Stimulated activated CD8-positive, alpha-beta memory T cell treated with anti-CD3 and anti-CD28 coated beads, Interleukin-4, amount 100 ng/mL, for 24 hours (primary cell): ENCODE measurements at places on chromosomes 13 and 19.

- no peak for DNase-seq
Measured at GRCh38 chr19:8512115-8512967, 1.6 kb downstream of the ZNF414 start.

DNA sequence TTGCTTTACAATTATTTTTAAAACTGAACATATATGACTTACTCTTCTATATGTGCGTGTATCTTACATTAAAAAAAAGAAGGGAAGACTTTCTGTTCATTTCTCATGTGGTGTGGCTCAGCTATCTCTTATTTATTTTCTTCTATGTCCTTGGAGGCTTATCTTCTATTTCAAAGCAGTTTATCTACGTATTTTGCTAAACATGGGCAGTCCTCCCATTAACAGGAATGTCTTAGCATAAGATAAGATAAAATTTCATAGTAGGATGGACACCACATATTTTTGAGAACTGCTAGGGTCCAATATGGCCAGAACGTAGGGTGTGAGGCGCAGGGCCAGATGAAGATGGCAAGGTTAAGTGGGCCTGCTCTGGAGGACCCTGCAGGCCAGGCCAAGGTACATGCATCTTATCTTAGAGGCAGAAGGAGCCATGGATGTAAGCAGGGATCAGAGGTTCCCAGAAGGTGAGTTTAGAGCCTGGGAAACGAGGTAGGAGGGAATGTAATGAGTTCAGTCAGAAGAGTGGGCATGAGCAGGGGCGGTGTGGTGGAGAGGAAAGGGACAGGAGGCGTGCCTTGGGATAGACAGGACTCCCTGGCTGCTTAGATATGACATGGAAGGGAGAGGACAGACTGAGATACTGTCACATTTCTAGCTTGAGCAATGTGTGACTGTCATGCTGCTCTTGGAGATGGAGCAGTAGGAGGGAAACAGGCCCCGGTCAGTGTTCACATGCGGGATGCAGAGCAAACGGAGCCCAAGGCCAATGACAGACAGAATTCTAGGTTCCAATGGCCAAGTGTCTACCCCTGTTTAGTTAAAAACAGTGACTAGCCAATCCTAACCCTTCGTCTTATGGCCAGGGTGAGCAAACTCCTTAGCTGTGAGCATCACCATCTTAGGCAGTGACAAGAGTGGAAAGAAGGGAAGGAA, 68.6 kb upstream of the MEDAG start:
- DNase-seq, result no peak

- DNase-seq, result no peak
Measured at GRCh38 chr13:85693889-85694511, 105.2 kb downstream of the SLITRK6 start.

DNA sequence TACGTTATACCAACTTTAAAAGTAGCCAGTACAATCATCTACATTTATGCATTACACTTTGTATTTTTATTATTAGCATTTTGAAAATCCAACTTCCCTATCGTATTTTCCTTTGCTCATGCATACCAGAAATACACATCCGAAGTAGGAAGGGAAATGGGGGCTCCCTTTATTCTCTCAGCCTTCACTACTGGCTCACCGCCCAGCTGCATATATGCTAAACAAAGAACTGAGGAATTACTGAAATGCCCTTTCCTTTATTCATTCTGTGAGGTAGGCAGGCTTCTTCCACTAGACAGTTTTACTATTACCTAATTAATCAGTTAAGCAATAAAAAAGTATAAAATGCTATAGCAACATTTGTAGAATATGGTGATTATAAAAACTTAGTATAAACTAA, 291.6 kb downstream of the KLF12 start:
- DNase-seq, result no peak

DNA sequence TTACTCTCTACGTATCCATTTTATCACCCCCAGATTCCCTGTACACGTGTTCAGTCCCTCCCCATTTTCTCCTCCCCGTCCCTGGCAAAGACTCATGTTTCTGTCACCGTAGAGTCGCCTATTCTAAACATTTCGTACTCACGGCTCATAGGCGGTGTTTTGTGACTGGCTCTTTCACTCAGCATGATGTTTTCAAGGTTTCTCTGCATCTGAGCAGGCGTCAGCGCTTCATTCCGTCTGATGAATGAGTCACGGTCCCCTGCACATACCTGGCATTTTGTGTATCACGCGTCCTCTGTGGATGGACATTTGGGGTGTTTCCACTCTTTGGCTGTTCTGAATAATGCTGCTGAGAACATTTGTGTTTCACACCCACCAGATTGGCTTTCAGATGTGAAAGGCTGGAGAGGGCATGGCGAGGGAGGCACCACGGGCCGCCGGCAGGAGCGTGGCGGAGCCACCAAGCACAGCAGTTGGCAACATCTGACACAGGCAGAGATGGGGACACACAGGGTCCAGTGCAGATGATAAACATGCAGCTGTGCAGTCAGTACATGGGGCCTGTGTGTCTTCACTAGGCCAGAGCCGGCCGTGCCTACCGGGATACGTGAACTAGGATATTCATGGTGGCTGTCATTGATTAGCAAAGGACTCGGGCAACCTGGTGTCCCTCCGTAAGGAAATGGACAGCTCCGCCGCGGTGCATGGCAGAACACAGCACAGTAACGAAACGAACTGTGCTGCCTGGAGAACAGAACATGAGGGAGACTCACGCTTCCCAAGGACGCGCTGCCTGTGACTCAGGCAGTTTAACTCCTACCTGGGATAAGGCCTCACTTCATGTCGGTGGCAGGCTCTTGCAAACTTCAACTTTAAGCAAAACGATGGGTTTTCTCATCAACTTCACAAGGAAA, 117.2 kb downstream of the ATP11A start:
- DNase-seq, result no peak

GRCh38 chr13:34883396-34883795, 58.7 kb upstream of the NBEA start:
- DNase-seq, result no peak

DNA sequence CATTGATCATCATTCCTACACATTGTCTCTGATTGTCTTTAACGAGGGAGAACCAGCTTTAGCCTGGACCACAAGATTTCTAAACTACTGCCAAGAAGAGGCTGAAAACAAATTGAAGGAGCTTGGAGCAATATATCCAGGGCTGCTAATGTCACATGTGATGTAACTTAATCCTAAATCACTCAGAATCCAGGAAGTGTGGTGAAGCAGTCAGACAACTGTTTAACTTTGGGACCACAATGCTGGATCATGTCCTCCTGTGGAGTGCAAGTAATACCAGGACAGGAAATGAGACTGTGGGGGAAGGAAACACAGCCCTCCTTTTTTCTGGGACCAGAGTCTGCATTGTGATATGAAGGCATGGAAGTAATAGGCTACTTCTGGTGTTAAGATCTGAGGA, 430.2 kb downstream of the KCTD12 start:
- no peak for DNase-seq

DNA sequence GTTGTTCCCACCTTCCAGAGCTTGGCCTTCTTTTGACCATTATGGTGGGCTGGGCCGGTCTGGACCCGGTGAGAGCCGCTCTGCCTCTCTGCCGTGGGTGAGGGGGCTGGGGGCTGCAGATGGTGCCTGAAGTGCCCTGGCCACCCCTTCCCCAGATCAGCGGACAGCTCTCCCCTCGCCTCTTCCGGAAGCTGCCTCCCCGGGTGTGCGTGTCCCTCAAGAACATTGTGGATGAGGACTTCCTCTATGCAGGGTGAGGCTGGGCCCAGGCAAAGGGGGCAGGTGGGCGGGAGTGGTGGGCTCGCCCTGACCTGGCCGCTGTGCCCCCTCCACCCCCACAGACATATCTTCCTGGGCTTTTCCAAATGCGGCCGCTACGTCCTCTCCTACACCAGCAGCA, 1.9 kb downstream of the DCAF15 start:
- no peak for DNase-seq

GRCh38 chr19:16915135-16915534, 26.3 kb downstream of the F2RL3 start:
- no peak for DNase-seq

DNA sequence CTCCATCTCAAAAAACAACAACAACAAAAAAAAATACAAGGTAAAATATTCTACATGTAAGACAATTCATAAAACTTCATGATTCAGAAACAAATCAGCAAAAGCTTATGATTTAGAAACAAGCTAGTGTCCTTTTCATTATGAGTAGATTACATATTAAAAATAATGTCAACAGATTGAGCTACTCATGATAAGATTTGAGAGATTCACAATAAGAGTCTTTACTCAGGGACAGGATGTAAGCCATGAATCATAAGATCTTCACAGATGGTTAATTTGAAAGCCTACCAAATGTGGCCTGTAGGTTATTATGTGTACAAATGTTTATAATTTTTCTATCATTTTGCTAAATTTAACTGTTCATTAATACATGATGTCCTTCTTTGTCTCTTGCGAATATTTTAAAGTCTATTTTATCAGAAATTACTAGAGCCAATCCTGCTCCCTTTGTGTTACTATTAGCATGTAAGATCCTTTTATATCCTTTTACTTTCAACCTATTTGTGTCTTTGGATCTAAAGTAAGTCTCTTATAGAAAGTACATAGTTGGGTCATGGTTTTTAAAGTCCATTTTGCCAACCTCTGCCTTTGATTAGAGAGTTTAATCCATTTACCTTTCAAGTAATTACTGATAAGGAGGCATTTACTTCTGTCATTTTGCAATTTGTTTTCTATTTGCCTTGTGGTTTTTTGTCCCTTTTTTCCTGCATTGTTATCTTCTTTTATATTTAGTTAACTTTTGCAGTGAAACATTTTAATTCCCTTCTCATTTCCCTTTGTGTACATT, 68.3 kb upstream of the RXFP2 start:
- no peak for DNase-seq

DNA sequence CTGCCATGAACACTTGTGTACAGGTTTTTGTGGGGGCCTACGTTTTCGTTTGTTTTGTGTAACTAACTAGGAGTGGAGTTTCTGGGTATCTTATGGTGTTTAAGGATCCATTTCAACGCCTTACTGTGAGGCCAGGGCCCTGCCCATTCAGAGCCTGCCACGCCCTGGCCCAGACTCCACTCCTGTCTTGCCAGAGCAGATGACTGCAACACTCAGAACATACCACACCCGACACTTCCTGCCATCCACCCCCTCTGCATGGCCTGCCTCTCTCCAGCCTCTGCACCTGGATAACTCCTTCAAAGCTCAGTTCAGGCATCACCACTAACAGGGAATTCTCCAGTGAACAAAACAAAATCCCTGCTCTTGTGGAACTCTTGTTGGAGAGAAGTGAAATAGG, 43.2 kb downstream of the RGCC start:
- no peak for DNase-seq

- DNase-seq, result no peak
Measured at GRCh38 chr13:42388326-42388725, 116.4 kb downstream of the AKAP11 start.

GRCh38 chr19:29965492-29965891, 23.5 kb downstream of the URI1 start:
- DNase-seq, result no peak

GRCh38 chr13:80939581-80939980, 598.7 kb upstream of the SPRY2 start:
- no peak for DNase-seq

DNA sequence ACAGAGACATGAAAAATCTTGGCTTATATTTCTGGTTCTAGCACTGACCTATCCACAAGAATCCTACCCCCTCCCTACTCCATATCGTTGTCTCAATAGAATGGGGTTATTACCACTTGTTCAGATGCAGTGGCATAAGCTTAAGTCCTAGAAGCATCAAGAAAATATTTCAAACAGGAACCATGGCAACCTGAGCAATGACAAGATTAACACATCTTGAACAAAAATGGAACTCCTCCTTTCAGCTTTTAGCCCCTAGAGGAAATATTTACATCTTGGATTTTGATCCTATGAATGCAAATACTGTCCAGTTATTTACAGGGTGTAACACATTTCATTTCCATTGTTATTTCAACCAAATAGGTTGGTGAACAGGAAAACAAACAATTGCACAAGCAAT, 46.1 kb upstream of the TSC22D1 start:
- no peak for DNase-seq

DNA sequence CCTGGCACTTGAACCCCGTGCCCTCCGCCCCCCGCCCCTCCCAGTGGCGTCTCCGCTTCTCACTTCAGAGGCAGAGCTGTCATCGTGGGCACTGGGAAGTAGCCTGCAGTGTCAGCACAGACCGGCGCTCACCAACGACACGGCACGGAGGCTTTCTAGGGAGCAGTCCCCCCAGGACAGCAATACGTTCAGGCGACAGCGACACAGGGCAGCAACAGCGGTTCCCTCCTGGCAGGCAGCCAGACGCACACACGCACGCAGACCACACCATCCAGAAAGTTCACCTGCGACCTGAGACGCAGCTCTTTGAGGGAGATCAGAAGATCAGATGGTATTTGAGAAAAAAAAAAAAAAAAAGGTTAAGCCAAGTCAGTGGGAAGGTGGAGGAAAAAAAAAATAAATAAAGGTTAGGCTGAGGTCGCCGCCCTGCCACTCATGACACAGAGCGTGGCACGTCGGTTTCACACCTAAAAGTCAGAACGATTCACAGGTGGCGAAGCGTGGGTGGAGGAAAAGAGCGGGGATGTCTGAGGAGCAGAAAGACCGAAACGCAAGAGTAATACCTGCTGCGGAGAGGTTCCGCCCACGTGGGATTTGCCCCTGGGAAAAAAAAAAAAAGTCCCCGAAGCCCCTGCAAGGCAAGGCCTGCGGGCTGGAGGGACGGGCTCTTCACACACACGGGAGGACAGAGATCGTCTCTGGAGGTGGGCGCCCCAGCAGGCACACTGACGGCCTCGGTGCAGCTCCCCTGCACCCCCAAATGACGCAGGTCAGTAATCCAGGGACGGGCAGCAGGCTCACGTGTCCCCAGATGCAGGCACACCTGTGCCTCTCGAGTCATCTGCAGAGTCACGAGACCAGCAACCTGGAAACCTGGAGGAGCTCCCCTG, 94.5 kb downstream of the GNG7 start:
- DNase-seq, result peak; percentile 91

GRCh38 chr13:106858903-106859532, 291.1 kb upstream of the ARGLU1 start:
- no peak for DNase-seq

DNA sequence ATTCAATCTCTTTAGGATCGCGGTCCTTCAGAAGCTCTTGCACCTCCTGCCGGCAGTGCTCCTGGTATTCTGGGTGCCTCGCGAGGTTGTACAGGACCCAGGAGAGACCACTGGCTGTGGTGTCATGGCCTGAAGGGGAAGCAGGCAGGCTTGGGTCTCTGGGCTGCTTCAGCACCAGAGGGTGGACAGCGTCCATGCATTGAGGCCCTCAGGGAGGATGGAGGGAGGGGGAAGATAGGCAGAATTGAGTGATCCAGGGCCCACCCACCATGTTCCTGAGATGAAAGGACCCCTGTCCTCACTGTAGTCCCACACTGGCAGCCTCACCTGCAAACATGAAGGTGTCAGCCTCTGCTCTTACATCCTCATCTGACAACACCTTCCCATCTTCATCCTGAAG, 17.9 kb upstream of the OR10H5 start:
- no peak for DNase-seq

DNA sequence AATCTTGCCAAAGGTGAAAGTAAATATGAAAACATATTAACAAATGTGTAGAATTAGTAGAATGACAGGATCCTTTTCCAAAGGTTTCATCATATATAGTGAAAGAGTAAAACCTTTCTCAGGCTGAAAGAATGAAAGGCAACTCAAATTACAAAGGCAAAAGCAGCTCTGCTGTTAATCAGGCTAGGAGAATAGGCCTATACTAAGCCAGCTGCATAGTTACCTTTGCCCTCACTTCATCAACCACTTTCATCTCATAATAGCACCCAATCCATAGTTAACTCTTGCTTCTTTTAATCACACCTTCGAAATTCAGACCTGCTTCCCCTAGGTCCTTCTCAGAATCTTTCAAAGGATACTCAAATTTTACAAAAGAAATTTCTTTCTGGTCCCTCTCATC, 1167.6 kb upstream of the ATXN8OS start:
- DNase-seq, result no peak
